Kidney tubule cell (primary cell): ENCODE measurements at places on chromosomes 5 and 9.
A peak's percentile ranks its signal among the peaks of the same experiment; 100 is the strongest.

- DNase-seq, result no peak
Measured at GRCh38 chr5:32505756-32506155, 61.2 kb upstream of the ZFR start.

- DNase-seq, result no peak
Measured at GRCh38 chr5:4804691-4805360, 335.3 kb upstream of the ADAMTS16 start.

GRCh38 chr5:76367623-76368371 lies 35.3 kb upstream of the IQGAP2 start:
- peak; percentile 79 for DNase-seq

- peak; percentile 96 for DNase-seq
Measured at GRCh38 chr5:67012171-67012570, 184.4 kb downstream of the CD180 start.

GRCh38 chr9:129416821-129417539 lies 203.9 kb downstream of the C9orf50 start:
- peak; percentile 71 for DNase-seq

DNA sequence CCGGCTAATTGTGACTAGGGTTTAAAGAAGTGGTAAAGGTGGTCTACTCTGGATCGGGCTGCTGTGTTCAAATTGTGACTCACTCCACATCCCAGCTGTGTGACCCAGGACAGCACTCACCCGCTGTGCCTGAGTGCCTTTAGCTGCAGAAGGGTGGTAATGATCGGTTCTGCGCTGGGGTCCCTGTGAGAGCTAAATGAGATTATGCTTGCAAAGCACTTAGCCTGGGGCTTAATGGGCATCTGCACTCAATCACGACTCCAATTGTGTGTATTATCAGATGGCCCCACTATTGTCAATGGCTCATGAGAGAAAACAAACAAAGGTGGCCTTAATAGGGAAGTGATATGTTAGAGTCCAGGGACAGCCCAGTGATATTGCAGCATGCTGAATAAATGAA lies 25.1 kb upstream of the TBC1D2 start:
- no peak for DNase-seq

- no peak for DNase-seq
Measured at GRCh38 chr5:27700526-27700925, 662.1 kb upstream of the CDH9 start.

DNA sequence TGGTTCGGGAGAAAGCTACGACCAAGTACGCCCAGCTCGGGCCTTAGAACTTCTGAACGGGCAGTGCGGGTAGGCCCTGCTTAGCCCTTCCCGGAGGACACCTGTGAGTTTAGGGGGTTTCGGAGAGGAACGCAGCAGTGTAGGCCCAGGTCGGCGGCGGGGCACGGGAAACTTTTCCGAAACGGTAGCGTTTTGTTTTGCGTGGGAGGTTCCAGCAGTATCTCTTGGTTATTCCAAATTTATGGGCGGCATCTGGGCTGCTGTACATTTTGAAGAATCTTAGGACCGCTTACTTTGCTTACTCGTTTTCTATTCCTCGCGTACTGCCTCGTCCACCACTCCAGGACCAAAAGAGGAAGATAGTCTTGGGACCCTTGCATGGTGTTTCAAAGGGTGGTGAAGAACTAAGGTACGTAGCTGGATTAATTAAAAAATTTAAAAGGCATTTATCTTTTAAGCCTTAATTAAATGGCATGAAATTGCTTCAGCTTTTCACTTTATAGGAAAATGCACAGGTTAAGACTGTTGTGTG lies 492 bp downstream of the TENT2 start:
- DNase-seq, result peak; percentile 7

DNA sequence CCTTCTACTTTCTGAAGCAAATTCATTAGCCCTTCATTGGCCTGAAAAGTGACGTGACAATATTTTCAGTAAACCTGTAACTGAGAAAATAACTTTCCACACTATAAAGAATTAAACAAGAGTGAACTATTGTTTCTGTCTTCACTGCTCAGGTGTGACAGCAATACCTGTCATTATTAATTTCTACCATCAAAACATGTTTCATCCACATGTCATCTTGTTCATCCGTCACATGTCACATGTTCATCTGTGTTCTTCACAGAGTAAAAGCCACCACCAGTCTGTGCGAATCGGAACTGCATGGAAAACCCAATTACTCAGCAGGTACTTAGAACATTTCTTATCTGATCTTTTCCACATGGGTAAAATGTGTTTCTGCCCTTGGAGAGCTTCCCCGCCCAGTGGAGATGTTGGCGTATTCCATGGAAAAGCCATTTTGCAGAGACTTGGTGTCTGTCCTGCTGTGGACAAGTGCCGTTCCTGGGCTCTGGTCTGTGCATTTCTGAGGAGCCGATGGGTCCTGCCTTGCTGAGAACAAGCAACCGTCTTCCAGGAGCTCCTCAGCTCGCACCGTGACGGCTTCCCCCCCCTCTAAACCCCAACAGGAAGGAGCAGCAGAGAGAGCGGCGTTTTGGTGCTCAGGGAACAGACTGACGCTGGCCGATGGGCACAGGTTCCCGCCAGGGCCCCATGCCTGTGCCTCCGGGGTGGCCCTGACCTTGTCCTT lies 10.6 kb upstream of the EXOC3 start:
- no peak for DNase-seq

GRCh38 chr5:151002250-151002649 lies 18.1 kb upstream of the GPX3 start:
- peak; percentile 64 for DNase-seq

DNA sequence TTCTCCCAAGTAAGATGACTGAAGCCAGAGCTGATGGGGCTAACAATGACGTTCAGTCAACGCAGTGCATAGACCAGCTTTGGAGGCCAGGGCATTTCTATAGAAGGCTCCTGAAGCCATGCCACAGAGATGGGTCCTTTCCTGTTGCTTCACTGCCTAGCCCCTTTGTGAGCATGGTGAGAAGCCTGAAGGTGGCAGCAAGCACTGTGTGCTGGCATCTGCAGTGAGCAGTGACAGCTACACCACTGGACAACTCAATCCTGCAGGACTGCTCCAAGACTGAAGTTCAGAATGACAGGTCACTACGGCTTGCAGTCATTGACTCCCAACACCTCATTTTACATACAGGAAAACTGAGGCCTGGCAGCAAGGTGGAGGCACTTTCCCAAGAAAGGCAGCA lies 229.0 kb downstream of the TSSK1B start:
- peak; percentile 23 for DNase-seq

DNA sequence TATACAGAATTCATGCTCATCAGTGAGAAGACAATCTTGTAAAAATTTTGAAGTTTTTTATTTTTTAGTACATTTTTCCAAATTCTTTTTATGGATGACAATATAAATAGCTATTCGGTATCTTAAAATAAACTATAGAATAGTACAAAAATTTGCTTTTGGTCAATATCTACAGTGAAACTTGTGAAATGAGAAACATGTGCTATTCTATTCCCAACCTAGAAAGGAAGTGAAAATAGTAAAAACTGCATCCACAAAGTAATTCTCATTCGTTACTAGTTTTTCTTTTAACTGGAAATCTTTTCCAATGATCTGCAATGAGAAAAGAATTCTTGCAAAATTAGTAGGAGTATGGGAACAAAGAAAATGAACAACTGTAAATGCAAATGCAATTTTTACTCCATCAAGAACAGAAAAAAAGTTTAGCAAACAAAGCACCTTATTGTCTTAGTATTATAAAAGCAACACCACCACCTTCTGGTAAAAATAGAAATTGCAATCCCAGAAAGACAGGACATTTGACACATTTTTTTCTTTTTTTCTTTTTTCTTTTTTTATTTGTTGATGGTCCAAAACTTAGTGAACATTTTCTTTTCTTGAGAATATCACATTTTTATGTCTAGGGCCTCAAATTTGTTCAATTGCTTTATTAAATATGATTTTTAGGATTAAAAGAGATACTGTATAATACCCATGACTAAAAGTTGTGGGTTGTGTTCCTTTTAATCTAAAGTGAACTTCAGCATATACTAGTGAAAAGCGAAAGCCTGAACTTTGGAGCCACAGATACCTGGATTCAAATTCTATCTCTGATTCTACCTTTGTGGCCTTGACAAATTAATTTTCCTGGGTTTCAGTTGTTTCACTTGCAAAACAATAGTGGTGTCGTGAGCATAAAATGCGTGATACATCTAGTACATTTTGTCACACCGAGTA lies 72.3 kb downstream of the SLCO4C1 start:
- DNase-seq, result peak; percentile 44

- no peak for DNase-seq
Measured at GRCh38 chr5:163635631-163636030, 130.2 kb downstream of the MAT2B start.

- DNase-seq, result peak; percentile 78
Measured at GRCh38 chr5:151257731-151258181, 4.8 kb downstream of the GM2A start.

GRCh38 chr9:3888497-3888858 lies 362.7 kb upstream of the RFX3 start:
- DNase-seq, result no peak

- no peak for DNase-seq
Measured at GRCh38 chr9:84445737-84446136, 105.2 kb upstream of the SLC28A3 start.

DNA sequence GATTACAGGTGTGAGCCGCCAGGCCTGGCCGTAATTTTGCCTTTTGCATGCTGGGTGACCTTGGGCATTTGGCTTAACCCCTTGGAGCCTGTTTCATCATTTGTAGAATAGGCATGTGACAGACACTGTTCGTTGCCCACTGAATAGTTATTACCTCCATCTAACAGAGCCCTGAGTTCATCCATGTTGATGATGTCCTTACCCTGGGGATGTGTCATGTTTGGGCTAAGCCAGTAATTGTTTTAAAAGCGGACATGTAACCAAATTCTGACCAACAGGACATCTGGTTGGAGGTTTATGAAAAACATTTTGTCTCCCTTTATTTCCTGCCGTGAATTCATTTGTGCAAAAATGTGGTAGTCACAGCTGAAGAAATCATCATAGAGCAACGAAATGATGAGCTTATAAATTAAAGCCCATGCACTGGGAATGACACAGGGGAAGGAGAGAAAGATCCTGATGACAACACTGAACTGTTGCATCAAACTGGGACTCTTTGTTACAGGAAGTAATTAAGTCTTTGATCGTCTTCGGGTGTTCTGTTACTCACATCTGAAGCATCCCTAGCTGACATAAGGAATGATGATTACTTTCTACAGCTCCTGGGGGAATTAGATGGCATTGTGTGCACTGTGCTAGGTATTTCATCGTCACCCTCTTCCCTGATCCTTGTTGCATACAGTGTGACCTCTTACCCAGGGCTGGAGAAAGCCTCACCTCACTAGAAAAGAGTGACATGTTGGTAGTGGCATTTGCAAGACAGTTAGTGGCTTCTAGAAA lies 117.8 kb downstream of the FGF18 start:
- DNase-seq, result peak; percentile 74

DNA sequence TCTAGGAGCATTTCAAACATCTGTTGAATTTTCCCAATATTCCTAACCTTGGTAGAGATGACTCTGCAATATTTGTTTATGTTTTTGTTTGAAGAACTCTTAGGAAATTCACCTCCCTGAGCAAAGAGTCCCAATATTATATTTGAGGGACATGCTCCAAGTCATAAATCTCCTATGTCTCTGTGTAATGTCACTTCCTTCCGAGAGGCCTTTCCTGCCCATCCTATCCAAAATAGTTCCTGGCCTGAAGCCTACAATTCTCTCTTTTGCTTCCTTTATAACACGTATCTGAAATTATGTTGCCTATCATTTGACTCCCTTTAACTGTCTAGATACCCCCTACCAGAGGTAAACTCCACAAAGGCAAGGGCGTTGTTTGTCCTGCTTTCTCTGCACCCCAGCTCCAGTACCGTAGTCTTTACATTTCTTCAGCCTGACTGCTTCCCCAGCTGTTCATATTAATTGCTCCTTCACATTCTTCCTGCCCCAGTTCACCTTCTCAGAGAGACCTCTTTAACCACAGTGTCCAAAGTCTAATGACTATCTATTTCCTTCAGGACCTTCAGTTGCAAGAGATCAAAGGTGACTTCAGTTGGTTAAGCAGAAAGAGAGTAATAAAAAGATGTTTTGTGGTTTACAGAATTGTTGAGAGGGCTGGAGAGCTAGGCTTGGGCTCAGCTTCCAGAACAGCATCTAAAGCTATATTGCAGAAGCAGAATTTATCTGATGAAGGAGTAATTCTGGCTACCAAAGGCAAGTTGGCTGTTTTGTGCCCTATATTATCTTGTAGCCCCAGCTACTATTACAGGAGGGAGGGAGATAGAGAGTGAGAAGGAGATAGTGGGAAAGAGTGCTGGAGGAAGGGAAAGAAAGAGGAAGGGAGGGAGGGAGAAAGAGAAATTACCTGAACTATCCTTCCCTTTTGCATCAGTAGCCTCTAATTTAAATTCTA lies 109.3 kb upstream of the TMEM161B start:
- peak; percentile 33 for DNase-seq

DNA sequence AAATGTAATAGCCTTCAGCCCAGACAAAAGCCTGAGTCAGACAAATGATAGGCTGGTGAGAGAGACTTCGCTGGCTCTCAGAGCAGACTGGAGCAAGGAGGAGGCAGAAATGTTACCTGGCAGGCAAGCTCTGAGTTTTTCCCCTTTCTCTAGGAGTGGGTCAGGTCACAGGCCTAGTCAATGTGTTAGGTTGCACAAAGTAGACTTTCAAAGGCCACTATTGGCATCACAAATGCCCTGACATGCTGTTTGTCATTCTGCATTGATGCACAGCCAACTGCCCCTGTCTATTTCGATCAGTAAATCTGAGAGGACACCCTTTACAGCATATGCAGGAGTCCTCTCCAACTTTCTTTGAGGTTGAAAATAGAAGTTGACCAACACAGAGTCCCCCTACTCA lies 15.5 kb upstream of the C1QTNF3 start:
- DNase-seq, result no peak

- peak; percentile 23 for DNase-seq
Measured at GRCh38 chr5:474840-475661, 32.1 kb downstream of the EXOC3 start.

DNA sequence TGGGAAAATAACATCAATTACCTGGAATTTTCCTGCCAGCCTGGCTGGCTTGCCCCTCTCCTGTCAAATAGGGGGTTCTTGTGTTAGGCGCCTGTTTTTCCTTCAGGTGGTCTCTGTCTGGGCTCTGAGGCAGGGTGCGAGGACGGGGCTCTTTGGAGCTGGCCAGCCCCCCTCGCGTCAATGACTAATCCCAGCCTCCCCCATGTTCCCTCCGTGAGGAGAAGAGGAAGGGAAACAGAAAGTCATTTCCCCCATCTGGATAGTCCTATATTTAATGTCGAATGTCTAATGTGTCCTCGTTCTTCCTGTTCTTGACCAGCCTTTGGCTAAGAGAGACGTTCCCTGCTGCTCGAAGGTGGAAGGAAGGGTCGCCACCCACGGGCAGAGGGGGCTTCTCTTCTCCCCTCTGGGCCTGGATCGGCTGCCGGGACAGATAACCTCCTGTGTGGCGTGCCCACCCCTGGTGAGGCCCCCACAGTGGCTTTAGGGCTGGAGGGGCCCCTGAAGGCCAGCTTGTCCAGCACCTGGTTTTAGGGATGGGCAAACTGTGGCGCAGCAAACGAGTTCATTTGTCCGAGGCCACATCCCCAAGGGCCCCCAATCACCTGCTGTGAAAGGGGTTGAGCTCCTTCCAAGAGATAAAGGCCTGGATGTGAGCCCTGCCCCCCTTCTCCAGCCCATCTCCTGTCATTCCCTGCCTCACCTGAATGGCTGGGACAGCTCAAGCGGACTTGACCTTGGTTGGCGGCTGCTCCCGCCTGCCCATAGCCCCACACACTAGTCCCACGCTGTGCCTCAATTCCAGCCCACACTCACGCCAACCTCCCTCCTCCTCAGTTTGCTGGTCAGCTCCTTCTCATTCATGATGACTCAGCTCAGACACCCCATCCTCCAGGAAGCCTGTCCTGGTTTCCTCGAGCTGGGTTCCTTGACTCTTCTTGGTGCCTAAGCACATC lies 35.9 kb upstream of the UNC5A start:
- DNase-seq, result no peak
